Panc1 (cell line): ENCODE measurements at places on chromosomes 13 and 19.

DNA sequence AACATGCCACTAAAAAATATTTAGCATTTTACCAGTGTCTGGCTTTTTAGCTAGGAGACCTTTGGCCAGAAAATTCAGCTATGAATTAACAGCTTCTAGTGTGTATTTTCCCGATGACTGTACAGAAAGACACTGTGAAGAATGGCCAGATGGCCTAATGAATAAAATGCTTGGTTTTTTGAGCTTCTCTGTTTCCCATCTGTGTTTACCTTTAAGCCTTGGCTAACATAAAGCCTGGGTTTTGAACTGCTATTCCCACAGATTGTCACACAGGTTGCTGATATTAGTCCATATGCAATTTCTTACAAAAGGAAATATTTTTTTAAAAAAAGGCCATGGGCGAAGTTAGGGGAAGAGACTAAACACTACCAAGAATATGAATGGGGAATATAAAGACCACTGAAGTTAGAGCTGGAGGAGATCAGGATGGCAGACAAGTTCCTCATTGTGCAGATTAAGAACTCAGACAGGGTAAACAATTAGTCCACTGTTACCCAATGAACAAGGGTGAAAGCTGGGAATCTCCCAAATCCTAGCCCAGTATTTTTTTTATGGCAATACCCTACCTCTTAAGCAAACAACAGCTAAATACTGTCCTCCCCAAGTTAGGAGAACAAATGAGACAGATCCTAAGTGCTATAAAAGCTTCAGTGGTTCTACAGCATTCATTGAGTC lies 95.1 kb downstream of the DCT start:
- DNase-seq, result no peak

DNA sequence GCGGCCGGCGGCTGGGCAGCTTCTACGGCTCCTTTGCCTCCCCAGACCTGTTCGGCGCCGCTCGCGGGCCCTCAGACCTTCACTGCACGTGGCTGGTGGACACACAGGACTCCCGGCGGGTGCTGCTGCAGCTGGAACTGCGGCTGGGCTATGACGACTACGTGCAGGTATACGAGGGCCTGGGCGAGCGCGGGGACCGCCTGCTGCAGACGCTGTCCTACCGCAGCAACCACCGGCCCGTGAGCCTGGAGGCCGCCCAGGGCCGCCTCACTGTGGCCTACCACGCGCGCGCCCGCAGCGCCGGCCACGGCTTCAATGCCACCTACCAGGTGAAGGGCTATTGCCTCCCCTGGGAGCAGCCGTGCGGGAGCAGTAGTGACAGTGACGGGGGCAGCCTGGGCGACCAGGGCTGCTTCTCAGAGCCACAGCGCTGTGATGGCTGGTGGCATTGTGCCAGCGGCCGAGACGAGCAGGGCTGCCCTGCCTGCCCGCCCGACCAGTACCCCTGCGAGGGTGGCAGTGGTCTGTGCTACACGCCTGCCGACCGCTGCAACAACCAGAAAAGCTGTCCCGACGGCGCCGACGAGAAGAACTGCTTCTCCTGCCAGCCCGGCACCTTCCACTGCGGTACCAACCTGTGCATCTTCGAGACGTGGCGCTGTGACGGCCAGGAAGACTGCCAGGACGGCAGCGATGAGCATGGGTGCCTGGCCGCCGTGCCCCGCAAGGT lies 11.6 kb downstream of the LRP3 start:
- no peak for DNase-seq

DNA sequence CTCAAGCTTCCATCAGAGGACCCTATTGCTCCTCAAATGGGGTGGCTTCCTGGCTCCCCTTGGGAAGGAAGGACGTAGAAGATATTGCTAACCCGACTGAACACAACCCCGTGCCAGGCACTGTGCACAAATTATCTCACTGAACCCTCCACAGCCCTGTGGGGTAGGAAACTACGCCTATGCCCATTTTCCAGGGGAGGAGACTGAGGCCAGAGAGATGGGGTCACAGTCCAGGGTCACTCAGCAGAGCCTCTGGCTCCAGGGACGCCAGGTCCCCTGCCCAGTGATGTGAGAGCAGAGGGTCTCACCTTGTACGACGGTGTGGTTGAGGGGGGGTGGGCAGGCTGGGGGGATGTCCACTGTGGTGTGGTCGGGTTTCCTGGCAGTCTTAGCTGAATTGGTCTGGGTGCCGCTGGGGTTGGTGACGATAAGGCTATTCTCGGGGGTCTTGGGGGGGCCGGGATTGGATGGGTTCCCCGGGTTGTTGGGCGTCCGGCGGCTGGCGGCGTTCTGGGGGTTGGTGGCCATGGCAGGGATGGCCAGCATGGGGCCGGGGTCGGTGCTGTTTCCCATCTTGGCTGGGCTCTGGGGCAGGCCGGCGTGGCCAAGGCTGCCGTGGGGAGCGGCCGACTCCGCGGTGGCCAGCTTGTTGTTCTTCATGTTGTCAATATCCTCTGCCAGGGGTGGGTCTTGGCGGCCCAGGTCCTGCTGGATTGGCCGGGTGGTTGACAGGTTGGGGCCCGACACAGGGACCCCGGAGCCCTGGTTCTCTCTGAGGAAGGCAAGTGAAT lies 136.2 kb downstream of the IER2 start:
- DNase-seq, result no peak

DNA sequence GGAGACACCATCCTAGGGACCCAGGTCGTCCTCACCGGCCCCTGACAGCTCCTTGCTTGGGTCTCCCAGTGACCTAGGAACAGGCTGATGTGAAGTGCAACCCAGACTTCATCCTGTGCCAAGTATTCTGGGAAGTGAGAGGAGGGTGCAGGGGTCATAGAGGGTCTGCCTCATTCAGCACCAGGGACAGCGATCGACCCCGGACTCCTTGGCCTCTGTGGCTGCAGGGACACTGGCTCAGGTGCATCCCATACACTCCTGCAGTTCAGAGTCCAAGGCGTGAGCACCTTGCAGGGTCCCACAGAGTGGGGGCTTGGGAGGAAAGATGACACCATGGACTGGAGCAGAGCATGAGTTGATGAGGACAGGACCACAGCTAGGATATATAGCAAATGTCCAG lies 10.0 kb upstream of the OR10H2 start:
- DNase-seq, result no peak

DNA sequence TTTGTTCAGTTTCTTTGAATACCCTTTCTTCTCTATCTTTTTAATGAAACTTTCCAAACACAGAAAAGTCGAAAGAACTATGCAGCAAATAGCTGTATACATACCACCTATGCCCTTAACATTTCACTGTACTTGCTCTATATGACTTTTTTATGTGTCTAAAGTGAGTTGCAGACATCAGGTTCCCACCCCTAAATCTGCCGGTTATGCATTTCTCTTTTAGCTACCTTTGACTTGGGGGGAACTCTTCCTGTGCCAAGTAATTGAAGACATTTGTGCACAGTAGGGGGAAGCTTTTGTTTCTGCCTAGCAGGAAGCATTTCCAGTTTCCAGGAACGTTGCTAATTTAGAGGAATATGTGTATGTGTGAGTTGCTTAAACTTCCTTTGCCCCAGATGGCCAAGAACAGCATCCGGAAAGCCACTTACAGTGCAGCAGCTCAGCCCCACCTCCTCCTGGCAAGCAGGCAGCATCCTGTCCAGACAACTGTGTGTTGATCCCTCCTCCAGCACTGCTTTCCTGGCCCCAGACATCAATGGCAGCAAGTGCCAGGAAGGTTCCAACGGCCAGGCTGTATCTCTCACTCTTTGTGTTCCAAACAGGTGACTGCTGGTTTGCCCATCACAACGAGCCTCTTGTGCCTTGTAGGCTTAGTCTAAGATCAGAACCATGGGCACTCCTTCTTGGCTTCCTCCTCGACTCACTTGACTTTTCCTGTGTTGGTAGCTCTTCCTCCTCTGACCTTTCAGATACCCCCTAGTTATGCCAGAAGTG lies 14.7 kb upstream of the GRAMD1A start:
- no peak for DNase-seq

DNA sequence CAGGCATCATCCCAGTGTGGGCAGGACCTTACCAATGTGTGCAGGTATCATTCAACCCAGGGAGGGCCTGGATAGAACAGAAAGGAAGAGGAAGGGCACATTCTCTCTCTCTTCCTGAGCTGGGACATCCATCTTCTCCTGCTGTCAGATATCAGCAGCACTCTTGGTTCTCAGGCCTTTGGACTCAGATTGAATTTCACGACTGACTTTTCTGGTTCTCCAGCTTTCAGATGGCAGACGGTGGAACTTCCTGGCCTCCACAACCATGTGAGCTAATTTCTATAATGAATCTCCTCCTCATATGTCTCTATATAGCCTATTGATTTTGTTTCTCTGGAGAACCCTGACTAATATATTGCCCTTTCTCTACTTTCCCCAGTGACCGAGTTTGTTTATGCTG lies 77.3 kb downstream of the OLFM4 start:
- no peak for DNase-seq

DNA sequence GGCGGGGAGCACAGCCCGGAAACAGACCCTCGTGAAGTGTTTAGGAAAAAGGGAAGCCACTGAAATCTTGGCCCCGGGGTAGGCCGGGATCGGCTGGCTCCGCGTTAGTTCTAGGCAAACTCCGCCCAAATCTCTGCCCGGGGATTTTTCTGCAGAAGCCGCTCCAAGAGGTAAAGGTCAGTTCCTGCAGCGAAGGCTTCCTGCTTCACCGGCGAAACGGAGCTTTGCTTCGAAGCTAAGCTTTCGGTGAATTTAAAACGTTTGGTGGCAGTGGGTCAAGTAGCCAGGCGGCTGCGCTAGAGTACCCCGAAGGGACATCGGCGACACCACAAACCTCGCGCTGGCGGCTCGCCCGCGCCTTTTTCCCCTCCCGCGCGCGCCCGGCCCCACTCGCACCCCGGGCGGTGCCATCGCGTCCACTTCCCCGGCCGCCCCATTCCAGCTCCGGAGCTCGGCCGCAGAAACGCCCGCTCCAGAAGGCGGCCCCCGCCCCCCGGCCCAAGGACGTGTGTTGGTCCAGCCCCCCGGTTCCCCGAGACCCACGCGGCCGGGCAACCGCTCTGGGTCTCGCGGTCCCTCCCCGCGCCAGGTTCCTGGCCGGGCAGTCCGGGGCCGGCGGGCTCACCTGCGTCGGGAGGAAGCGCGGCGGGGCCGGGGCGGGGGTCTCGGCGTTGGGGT lies 441 bp downstream of the GJB2 start:
- no peak for DNase-seq

DNA sequence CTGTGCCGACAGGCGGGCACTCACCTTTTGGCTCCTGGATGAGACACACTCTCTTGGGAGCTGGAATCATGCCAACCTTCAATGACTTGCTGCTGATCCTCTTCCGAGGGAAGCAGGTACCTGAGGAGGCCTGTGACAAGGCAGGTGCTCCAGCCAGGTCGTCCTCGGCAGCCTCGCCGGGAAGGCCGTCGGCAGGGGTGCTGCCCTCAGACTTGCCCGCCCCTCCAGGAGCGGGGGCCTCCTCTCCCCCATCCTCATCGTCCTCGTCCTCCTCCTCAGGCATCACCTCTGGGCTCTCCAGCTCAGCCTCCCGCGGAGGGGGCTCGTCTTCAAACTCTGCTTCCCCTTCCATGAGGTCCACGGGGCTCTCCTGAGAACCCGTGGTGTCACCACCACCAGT lies 29.2 kb downstream of the SUGP2 start:
- DNase-seq, result no peak

DNA sequence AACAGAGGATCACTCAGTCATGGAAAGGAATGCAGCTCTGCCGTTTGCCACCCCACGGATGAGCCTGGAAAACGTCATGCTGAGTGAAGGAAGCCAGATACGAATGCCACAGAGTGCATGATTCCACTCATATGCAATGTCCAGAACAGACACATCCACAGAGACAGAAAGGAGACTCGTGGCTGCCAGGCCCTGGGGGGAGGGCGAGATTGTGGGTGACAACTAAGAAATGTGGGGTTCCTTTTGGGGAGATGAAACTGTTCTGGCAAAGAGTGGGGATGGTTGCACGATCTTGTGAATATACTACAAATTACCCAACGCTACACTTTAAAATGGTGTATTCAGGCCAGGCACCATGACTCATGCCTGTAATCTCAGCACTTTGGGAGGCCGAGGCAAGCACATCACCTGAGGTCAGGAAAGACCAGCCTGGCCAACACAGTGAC lies 27.2 kb upstream of the NAPA start:
- DNase-seq, result no peak

- DNase-seq, result no peak
Observed at GRCh38 chr13:24664726-24665409, 15.3 kb upstream of the ATP12A start.

GRCh38 chr13:74193391-74193790 lies 59.2 kb upstream of the KLF12 start:
- DNase-seq, result no peak

- no peak for DNase-seq
Observed at GRCh38 chr13:99013951-99014350, 36.1 kb upstream of the DOCK9 start.

DNA sequence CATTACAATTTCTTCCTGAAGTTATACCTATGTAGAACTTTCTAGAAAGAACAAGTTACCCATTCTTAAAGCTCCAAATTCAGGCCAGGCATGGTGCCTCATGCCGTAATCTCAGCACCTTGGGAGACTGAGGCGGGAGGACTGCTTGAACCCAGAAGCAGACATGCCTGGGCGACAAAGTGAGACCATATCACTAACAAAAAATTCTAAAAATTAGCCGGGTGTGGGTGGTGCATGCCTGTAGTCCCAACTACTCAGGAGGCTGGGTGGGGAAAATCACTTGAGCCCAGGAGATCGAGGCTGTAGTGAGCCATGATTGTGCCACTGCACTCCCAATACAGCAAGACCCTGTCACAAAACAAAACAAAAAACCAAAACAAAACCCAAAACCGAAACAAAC lies 23.0 kb downstream of the KCNRG start:
- DNase-seq, result no peak

DNA sequence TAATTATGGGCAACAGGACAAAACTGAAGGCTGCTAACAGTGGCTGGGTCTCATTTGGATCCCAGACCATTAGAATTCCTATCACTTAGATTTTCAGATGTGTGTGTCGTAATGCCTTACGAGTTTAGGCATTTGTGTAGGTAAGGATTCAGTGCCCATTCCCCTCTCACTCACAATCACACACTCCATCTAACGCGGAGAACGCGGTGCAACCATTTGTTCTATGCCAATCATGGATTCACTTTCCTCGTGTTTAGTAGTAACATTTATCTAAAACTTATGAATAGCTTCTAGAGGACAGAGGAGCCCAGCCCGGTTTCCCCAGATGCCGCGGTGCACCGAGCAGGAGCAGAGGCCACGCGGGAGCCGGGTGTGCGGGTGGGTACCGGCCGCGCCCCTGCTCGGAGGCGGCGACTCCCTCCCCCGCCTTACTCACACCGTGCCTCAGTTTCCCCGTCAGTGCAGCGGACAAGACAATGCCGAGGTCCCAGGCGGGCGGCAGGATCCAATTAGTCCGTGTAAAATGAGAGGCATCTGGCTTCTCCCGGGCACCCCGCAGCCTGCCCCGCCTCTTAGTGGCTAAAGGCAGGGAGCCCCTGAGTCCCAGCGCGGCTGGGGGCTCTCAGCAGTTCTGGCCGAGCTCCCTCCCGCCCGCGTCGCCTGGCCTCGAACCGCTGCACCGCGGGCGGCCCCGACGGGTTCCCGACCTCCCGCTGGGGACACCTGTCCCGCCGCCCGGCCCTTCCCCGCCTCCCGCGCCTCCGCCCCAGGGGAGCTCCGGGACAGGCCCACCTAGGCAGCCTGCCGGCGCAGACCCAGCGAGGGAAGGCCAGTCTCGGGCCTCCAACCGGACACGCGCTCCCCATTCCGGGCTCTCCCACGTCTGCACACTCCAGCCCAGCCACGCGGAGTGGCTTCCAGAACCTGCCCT lies 5.9 kb upstream of the C1QTNF9B start:
- no peak for DNase-seq

- no peak for DNase-seq
Observed at GRCh38 chr13:44448373-44448772, 74.7 kb downstream of the SERP2 start.
